Activated T-helper 17 cell treated with anti-CD3 and anti-CD28 coated beads, Interleukin-2, amount 50 U/mL, for 72 hours (primary cell): ENCODE measurements at places on chromosomes 1 and 21. TPM values are rescaled to one million over a fixed set of nuclear protein-coding genes. Genes with fewer than 3 reads are reported as not detected.

- ATAC-seq = no peak
These were observed 117.0 kb upstream of the NFIA start for GRCh38 chr1:60965280-60965854.

- ATAC-seq = peak; percentile 78
These were observed 9.1 kb downstream of the LAMC2 start for GRCh38 chr1:183195142-183195574.

- ATAC-seq = peak; percentile 97
These were observed 21.7 kb upstream of the IL12RB2 start for GRCh38 chr1:67285780-67286488.

DNA sequence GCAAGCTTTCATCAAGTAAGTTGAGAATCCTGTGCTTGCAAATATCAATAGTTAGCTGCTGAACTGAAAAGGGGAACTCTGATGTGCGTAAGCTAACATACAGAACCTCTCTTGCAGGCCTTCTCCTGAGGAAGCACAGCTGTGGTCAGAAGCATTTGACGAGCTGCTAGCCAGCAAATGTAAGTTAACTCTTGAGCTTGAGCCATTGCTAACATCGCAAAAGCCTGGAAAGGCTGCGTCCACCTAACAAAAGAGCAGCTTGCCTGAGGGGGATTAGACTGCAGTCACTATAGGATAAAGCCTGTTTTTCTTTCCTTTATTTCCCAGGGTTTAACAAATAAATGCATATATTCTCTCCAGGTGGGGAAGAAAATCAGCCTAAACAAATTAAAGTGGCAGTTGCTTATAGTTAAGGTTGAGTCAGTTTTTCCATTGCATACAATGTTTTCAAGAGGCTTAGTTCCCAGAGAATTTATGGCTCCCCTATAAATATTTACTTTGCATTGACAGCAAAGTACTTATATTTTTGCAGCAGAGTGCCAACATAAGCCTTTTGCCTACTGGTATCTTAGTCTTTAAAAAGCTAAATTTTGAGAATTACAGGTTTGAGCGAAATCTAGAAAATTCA is 1.5 kb downstream of the RGS2 start:
- no peak for ATAC-seq

- ATAC-seq = no peak
These were observed 52.8 kb upstream of the RPL11 start for GRCh38 chr1:23638786-23639241.

DNA sequence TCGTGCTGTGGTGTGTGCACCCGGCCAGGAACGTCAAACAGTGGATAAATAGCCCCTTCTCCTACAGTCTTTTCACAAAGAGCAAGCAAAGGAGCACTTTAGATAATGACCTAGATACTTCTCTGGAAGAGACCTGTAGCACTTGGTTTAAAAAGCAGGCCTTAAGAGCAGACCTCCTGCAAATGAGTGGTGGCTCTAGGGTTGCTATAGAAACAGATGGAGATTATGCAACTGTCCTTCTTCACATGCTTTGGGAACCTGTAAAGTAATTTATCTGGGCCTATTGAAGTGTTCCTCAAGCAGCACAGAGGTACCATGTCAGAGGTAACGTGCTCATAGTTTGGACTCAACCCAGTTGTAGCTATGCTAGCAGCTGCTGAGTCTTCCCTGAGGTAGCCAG is 208.2 kb upstream of the KIAA0040 start:
- no peak for ATAC-seq

- ATAC-seq = no peak
These were observed 7.0 kb downstream of the TAS1R2 start for GRCh38 chr1:18852501-18852900.

- ATAC-seq = peak; percentile 25
These were observed 27.3 kb upstream of the BCAR3 start for GRCh38 chr1:93708734-93709481.

- no peak for ATAC-seq
These were observed 7.5 kb upstream of the USH2A start for GRCh38 chr1:216430744-216431143.

DNA sequence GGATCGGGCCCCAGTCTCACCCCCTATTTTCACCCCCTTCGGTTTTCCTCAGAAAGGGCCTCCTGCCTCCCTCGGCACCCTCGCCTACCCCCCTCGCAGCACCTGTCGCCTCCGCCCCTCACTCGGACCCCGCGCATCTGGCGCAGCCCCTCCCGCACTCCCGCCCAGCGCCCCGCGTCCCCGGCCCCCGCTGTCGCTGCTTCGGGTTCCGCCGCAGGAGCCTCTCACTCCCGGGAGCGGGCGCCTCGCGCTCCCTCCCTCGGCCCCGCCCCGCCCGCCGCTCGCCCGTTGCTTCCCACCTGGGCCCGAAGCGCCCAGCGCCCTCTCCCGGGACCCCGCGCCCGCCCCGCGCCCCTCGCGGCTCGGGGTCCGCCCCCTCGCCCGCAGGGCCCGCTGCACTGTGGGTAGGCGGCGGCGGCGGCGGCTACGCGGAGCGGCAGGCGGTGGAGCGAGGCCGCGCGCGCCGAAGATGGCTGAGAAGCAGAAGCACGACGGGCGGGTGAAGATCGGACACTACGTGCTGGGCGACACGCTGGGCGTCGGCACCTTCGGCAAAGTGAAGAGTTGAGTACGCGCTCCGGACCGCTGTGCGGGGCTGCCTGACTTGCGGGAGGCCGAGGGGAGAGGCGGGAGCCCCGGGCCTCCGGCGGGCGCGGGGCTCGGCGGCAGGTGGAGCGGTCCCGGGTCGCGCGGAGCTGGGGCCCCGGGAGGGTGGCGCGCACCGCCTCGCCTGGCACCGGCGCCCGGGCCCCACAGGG is at the start of gene PRKAA2:
TSS of gene PRKAA2 (plus strand) at position 396 of the 758 bp plus-strand sequence. CDS start at position 470, 74 bp downstream.
- ATAC-seq = peak; percentile 29

DNA sequence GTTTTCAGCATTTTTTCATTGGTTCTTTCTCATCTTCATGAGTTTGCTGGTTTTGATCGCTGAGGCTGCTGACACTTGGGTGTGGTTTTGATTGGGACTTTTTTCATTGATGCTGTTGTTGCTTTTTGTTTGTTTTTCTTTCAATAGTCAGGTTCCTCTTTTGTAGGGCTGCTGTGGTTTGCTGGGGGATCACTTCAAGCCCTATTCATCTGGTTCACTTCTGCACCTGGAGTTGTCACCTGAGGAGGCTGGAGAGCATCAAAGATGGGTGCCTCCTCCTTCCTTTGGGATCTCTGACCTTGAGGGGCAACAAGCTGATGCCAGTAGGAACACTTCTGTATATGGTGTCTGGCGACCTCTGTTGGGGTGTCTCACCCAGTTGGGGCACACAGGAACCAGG is 1279.9 kb upstream of the TMPRSS15 start:
- no peak for ATAC-seq

- ATAC-seq = no peak
These were observed 42.0 kb upstream of the TSPEAR start for GRCh38 chr21:44753357-44753756.

DNA sequence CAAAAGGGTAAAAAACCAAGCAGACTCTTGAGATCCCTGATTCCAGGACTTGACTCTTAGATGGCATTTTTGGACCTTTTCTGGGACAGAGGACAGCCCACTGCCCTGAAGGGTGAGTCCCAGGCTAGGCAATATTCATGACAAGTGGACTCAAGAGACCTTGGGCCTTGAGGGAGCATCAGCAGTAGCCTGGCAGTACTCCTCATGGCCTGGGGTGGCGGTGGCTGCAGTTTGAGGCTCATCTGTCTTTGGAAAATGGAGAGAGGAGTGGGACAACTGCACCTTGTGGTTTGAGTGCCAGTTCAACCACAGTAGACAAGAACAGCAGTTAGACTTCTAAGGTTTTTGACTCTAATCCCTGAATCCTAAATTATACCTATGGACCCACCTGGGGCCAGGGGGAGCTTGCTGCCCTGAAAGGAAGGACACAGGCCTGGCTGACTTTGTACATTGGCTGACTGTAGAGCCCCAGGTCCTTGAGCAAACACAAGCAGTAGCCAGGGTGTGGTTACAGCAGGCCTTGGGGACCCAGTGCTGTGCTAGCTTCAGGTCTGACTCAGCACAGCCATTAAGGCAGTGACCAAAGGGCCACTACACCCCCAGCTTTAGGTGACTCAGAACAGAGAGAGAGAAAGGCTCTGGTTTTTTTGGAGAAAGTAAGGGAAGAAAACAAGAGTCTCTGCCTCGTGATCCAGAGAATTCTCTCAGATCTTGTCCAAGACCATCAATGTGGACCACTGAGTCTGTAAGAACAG is 1023.2 kb downstream of the KCNT2 start:
- ATAC-seq = no peak

DNA sequence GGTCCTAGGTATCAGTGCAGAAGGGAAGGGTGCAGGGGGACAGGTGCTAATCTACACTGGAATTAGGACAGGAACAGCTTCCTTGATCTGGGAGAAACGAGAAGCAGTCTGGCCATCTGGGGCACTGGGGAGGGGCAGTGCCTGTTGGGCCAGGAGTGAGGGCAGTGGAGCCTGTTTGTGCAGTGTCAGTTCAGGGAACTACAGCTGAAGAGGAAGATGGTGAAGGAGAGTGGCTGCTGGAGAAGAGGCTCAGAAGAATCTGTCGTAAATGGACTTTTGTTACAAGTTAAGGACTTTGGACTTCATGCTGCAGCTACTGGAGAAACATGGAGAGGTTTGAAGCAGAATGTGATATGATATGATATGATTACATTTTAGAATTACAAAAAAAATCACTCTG is 3.2 kb upstream of the TNFSF4 start:
- no peak for ATAC-seq

GRCh38 chr1:62395291-62395690 is 41.6 kb upstream of the USP1 start:
- no peak for ATAC-seq

GRCh38 chr1:83978056-83978455 is 20.9 kb downstream of the TTLL7 start:
- no peak for ATAC-seq

- no peak for ATAC-seq
These were observed 158.6 kb upstream of the TMEM51 start for GRCh38 chr1:14994841-14995437.

DNA sequence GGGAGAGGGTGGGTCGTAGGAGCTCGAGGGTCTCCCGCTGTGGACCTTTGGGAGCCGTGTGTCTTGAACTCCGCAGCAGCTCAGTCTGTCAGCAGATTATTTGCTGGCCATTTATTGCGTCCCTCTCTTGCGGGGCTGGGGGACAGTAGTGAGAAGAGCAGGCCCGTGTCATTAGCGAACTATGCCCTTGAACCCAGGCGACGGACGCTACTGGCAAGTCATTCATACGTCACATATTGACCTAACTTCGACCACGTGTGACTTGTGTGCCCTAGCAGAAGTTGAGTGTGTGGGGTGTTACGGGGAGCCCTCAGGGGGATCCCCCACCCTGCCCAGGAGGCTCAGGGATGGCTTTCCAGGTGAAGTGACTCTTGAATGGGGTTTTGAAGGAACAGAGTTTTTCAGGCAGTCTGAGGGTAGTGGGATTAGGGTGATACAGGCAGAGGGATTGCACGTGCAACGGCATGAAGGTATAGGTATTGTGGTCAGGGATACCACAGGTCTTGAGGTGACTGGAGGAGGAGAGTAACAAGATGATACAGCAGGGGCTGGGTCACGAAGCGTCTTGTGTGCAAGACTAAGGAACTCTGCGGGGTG is 13.0 kb downstream of the RCC1 start:
- ATAC-seq = peak; percentile 75

GRCh38 chr1:6359216-6360116 is 34.1 kb downstream of the ACOT7 start:
- peak; percentile 72 for ATAC-seq

GRCh38 chr1:31723828-31724359 is 20.1 kb upstream of the COL16A1 start:
- no peak for ATAC-seq

DNA sequence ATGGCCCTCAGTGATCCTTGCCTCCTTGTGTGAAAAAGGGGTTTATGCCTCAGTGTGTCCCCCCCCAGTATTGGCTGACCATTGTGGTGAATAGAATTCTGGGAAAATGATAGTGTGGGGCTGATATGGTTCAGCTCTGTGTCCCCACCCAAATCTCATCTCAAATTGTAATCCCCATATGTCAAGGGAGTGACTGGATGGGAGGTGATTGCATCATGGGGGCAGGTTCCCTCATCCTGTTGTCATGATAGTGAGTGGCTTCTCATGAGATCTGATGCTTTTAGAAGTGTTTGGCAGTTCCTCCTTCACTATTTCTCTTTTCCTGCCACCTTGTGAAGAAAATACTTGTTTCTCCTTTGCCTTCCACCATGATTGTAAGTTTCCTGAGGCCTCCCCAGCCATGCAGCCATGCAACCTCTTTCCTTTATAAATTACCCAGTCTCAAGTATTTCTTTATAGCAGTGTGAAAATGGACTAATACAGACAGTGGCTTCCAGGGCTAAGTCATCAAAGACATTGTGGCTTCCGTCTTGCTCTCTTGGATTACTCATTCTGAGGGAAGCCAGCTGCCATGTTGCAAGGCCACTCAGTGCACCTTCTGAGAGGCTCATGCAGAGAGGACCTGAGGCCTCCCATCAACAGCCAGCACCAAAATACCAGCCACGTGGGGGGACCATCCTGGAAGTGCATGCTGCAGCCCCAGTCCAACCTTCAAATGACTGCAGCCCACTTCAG is 40.6 kb upstream of the SOD1 start:
- ATAC-seq = peak; percentile 77

- no peak for ATAC-seq
These were observed 23.5 kb downstream of the TOR3A start for GRCh38 chr1:179105393-179105792.

- ATAC-seq = no peak
These were observed 737 bp upstream of the SMAP2 start for GRCh38 chr1:40372658-40373322.

DNA sequence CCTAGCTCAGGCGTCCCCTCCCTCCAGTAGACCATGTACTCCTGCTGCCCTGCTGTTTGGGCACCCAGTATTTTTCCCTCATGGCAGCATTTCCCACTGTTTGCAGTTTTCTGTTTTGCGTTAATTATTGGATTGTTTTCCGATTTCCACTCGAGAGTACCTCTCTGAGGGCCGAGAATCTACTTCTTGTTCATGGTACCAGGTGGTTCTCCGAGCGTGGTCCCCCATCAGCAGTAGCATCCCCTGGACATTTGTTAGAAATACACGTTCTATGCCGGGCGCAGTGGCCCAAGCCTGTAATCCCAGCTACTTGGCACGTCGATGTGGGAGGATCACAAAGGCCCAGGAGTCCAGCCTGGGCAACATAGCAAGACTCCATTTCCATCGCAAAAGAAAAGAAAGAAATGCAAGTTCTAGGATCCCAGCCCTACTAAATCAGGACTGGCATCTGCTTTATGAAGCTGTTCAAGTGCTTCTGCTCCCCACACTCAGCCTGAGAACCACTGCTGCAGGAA is 690 bp downstream of the RRP1 start:
- no peak for ATAC-seq

GRCh38 chr1:63487336-63488065 is 35.5 kb downstream of the ITGB3BP start:
- ATAC-seq = no peak

- ATAC-seq = no peak
These were observed 10.3 kb downstream of the LIX1L start for GRCh38 chr1:145947551-145947950.

TRIM67 gene
- not detected for total RNA-seq

GSTM1 gene
- total RNA-seq = not detected

SNRPE gene
- total RNA-seq = 168 TPM

TSACC gene
- total RNA-seq = 1.1 TPM

SEC16B gene
- total RNA-seq = not detected

CACNA1S gene
- not detected for total RNA-seq

SPAG17 gene
- total RNA-seq = not detected

GBP4 gene
- 31.3 TPM for total RNA-seq

PLEKHA6 gene
- total RNA-seq = 1.3 TPM

CA14 gene
- not detected for total RNA-seq

TNFAIP8L2 gene
- total RNA-seq = 22.9 TPM

FCN3 gene
- total RNA-seq = not detected

HSPB7 gene
- not detected for total RNA-seq
